ENCODE measurements at places on chromosomes 2 and 18. TPM values are rescaled to one million over a fixed set of nuclear protein-coding genes. Genes with fewer than 3 reads are reported as not detected.

DNA sequence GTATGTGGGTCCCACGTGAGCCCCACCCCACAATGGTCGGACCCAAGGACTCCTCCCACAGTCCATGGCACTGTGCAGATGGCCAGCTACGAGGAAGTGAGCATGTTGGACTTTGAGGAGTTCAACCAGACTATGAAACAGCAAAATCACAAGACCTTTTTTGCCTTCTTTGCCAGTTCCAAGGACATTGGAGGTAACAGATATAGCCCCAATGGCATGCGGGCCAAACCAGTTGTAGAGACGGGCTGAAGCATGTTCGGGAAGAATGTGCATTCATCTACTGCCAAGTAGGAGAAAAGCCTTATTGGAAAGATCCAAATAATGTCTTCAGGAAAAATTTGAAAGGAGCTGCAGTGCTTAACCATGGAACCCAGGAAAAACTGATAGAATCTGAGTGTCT lies 12.6 kb downstream of the DNER start:
- no peak for DNase-seq

DNA sequence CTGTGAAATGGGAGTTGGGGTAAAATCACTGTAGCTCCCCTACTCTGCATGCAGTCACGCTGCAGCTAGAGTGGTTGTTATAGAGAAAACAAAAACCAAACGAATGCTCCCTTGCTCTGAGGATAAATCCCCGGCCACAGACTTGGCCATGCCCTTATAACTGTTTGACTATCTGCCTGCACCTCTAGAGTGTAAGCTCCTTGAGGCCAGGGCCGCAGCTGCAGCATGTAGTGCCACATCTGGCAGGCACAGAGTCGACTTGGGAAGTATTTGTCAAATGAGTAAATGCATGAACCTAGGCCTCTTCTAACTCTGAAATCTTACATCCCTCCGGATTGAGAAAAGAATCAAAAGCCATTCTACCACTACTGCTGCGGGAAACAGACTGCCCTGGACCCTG lies 35.9 kb downstream of the KCNIP3 start:
- DNase-seq: no peak

ATP6V1C2 gene
- polyA plus RNA-seq: 2.9 TPM

IL1R2 gene
- polyA plus RNA-seq: 0.40 TPM
